ENCODE measurements at places on chromosomes 7 and 10. TPM values are rescaled to one million over a fixed set of nuclear protein-coding genes. Genes with fewer than 3 reads are reported as not detected.

TMEM140 gene
- 84.9 TPM for total RNA-seq

GARIN1A gene
- total RNA-seq: 2.2 TPM

AGAP6 gene
- total RNA-seq: 26.3 TPM

HOXA11 gene
- total RNA-seq: not detected

DNA sequence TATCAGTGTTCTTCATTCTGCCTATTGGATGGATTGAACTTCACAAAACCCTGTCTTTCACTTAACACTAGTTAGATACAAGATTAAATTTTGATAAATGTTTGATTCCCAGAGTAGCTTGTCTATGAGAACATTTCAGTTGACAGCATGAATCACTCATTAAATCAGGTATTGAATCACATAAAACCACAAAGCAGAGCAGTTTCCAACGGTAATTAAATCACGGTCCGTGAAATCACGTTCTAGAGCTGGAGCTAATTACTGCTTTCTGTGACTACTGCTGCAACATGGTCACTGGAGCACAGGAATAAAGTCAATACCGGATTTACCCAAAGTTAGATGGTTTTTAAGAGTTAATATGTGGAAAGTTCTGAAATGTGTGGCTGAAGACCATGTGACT lies 257.8 kb upstream of the PCDH15 start:
- no peaks in the 10 kb centered on the region for H3K4me1 ChIP-seq
- no peak for DNase-seq
- no peaks in the 10 kb centered on the region for H3K36me3 ChIP-seq
- no peaks in the 10 kb centered on the region for H3K27me3 ChIP-seq

- H3K27me3 ChIP-seq: no peaks in the 10 kb centered on the region
- H3K4me1 ChIP-seq: no peaks in the 10 kb centered on the region
- no peak overlapping the region for H3K4me3 ChIP-seq
- H3K27ac ChIP-seq: no peak overlapping the region
- DNase-seq: no peak
- H3K36me3 ChIP-seq: no peaks in the 10 kb centered on the region
Measured at GRCh38 chr7:4010061-4010605, 672.0 kb upstream of the FOXK1 start.

DNA sequence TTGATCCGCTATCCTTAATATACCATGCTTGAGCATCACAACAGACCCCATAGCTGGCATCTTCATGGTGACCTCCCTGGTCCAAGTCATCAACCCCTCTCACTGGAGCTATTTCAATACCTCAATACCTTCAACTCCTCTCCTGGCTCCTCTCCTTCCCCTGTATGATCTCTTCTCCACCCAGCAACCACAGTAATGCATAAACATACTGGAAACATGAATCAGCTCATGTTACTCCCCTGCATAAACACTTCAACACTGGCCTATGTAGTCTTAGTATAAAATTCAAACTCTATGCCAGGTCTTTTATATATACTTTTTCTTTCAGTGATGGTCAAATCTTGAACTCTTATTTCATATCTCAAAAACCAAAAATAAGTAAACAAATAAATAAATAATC lies 31.8 kb upstream of the TMEM273 start:
- H3K36me3 ChIP-seq: no peaks in the 10 kb centered on the region
- H3K4me1 ChIP-seq: no peaks in the 10 kb centered on the region
- no peak for DNase-seq
- H3K27me3 ChIP-seq: peaks cover 6% of the 10 kb centered on the region

DNA sequence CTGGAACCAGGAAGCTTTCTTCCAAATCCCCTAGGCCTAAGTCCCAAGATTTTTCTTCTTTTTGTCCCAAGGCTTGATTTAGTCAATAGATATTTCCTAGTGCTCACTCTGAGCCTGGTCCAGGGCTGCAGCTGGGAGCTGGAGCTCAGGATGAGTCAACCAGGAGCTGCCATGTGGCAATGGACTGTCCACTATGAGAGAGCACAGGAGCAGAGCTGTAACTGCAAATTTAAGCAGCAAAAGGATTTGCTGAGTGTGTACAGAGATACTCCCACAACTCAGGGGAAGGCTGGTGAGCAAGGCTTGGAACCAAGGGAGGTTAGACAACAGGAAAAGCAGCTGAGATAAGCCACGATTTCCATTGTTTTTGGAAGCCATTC lies 92.1 kb upstream of the CXCL12 start:
- no peaks in the 10 kb centered on the region for H3K27me3 ChIP-seq
- H3K36me3 ChIP-seq: no peaks in the 10 kb centered on the region
- H3K4me3 ChIP-seq: no peak overlapping the region
- DNase-seq: no peak

DNA sequence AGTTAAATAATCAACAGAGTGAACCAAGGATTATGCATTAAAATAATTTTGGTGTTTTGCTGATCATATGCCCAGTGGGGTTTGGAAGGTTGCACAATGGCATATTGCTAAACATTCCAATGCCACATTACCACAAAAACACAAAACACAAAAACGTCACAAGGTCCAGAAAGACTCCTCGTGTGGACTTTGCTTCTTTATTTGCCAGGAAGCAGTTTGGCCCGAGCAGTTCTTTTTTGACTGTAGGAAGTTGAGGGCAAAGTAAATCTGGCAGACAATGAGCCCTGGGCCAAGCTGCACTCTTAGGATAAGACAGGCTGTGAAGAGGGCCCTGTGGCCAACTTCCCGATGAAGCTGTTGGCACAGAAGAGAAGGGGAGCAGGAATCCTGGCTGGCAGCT lies 39.2 kb upstream of the SLC35B4 start:
- no peak overlapping the region for H3K27ac ChIP-seq
- peaks cover 3% of the 10 kb centered on the region for H3K4me1 ChIP-seq
- H3K36me3 ChIP-seq: no peaks in the 10 kb centered on the region
- no peak overlapping the region for H3K4me3 ChIP-seq
- no peak for DNase-seq

- peak; percentile 21 for DNase-seq
- H3K27ac ChIP-seq: no peak overlapping the region
- no peak overlapping the region for H3K4me3 ChIP-seq
- H3K4me1 ChIP-seq: peaks cover 30% of the 10 kb centered on the region
- H3K36me3 ChIP-seq: no peaks in the 10 kb centered on the region
Measured at GRCh38 chr10:103676058-103676785, 179.2 kb downstream of the SH3PXD2A start.

GRCh38 chr7:1458683-1459511 lies at the start of gene MICALL2:
Gene MICALL2, minus strand, starts transcription at chr7:1459470. Its CDS starts 144 bp downstream, at chr7:1459326.
- peak within 1 kb of the TSS; percentile 65 for H3K4me3 ChIP-seq
- H3K27me3 ChIP-seq: no peaks in the 10 kb centered on the region
- H3K27ac ChIP-seq: no peak within 1 kb of the TSS
- no peaks in the 10 kb centered on the region for H3K36me3 ChIP-seq

All from B cell (primary cell).